Heart left ventricle (tissue), 16 donors: ENCODE measurements at places on chromosomes 7 and 10. TPM values are rescaled to one million over a fixed set of nuclear protein-coding genes. Genes with fewer than 3 reads are reported as not detected.
A peak's percentile ranks its signal among the peaks of the same experiment; 100 is the strongest.

DNA sequence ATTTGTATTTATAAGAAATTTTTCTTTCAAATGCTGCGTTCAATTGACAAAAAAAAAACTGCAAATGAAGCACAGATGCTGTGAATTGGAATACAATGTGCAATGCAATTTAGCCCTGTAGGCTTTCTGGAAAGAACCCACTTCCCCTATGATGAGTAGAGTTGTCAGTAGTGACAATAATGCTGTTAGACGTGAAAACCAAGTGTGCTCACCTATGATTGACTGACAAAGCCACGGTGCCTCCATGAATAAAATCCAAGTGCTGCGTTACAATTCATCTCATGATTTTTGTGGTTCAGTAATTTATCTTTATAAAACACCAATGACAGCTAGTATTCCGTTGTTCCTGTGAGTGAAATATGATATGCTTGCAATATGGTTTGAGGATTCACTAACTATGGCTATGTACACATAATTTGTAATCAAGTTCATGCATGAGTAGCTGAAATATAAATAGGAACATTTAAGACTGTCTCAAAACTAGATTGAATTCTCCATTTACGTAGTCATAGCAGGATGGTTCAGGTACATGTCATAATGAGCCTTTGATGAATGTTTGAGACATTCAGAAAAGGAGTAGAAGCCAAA, 1160.3 kb downstream of the CNTNAP2 start:
- no peak for DNase-seq

NKX1-2 gene
- not detected for total RNA-seq

DNA sequence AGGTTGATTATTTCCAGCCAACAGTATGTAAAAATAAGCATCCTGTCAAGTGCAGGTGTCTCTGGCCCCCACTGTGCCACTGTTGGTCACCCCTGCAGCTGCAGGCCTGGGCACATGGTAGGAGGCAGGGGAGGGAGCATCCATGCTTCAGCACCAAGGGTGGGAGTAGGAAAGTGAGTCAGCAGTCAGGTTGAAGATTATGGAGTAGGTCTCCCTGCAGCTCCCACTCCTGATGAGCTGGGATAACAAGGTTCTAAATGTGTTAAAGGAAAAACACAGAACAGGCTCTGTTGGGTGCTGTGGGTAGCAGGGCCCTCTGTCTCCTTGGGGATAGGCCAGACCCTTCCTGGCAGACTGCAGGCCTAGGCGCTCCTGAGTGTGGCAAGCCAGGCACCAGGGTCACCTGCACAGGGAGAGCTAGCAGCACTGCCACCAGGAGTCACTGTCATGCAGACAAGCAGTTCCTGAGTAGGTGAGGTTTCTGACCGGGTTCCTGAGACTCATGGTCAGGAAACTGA, 59.3 kb downstream of the NUDCD3 start:
- DNase-seq, result no peak

DNA sequence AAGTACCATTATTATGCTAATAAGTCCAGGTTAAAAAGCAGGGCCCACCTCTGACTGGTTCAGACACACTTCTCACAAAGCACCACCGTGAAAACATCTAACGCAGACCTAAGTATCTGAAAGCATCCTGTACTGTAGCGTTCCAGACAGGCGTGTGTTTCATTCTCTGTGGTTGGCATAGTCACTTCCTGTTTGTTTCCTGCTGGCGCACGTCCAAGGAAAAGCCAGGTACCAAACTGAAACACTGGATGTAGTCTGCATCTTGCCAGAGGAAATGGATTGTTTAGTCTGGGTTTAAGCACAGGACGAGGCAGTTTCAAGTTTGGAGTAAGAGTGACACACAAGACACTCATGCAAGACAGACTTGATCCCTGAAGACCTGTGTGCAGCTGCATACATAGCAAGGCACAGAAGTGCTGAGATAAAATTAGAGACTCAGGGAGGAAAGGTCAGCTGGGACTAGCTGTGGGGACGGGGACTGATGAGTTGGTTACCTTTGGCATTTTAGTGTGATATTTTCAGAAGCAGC, 23.3 kb downstream of the BPGM start:
- DNase-seq, result peak; percentile 59

DNA sequence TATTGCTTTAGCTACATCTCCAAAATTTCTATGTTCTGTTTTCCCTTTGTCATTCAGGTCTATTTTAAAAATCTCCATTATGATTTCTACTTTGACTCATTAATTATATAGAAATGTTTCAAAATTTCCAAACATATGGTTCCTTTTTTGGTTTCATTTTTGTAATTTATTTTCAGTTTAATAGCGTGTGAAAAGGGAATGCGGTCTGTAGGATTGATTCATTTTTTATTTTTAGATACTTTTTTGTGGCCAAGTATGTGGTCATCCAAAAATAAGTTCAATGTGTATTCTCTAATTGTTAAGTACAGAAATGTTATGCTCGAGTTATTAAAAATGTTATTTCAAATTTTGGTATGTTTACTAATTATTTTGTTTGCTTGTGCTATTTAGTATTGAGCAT, 72.5 kb upstream of the ANKRD1 start:
- no peak for DNase-seq

GRCh38 chr7:44531421-44532380, 9.4 kb downstream of the NPC1L1 start:
- DNase-seq, result no peak

- no peak for DNase-seq
These were observed 16.4 kb downstream of the PRSS2 start for GRCh38 chr7:142787034-142787768.

GRCh38 chr10:35488228-35488627, 116.9 kb upstream of the GJD4 start:
- no peak for DNase-seq

DNA sequence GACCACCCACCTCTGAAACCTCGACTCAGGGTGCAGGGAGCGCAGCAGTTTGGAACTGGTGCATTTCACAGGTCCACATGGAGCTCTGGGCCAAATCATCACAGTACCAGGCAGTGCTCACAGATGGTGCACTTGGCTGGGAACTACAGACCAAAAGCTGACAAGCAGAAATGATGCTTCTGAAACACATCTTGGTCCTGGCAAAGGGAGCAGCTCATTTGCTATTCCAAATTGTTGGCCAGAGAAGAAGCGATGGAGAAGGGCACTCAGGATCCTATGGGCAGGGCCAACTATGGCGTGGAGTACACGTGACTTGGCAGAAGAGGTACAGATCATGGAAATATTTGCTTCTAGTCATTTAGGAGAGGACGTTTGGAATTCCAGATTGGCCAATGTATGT, 383.9 kb downstream of the CALN1 start:
- no peak for DNase-seq

GRCh38 chr10:5645944-5646617, 20.3 kb downstream of the ASB13 start:
- no peak for DNase-seq

DNA sequence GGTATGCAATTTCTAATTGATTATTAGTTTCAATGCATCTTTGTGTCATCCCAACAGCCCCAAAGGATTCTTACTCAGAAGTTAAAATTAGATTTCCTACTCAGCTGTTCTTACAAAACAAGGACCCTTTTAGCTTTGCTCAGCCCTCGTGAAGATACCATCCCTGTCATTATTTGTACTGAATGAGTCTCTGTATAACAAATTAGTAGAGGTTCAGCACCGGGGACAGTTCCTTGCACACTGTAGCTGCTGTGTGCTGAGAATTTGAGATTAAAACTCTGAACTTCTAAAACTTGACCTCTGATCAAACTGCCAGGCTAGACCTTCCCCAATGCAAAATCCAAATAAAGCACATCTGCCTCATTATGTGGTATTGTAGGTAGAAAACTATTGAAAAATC, 299.1 kb downstream of the LHFPL3 start:
- peak; percentile 30 for DNase-seq

DNA sequence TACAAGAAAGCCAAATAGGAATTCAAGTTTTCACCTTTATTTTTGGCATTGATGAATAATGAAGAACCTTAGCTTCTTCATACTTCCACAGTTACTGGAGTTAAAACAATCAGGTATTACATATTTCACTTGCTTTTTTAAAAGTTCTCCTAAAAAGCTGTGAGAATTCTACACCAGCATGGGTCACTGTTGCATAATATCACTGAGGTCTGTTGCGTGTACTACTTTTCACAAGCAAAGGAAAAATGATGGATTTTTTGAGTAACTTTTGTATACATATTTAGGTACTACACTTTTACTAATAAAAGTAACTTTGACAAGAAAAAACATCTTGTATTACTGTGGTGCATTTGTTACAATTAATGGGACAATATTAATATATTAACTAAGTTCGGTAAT, 15.2 kb downstream of the FAM24B start:
- DNase-seq, result no peak

GRCh38 chr7:120588416-120588815, 269.5 kb downstream of the TSPAN12 start:
- DNase-seq, result no peak
